ENCODE measurements at places on chromosomes 5 and 9.
A peak's percentile ranks its signal among the peaks of the same experiment; 100 is the strongest.

DNA sequence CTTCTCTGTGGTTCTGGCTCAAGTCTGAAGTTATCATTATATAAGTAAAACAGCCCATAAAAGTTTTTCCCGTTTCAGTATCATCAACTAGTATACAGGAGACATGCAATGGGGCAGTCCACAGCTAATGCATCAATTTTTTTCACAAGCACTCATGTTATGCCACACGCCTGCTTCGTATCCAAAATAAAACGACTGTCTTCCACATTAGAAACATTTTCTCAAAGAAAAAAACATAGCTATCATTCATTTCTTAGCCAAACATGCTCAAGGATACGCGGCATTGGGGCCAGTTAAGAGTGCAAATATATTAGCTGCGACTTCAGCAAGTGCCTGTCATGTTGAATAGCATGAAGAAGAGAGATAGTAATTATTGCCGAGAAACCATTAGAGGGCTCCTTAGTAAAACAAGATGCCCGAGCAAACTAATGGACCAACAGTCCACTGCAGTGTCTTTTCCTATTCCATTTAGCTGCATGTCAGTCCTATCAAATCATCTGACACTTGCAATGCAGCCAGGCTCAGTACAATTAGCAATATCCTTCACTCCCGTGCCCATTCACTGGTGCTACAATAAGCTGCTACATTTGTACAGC, 68.5 kb downstream of the BNC2 start:
- no peak for DNase-seq

- peak; percentile 86 for DNase-seq
Observed at GRCh38 chr9:129110740-129111527, at the start of the genes CRAT and PTPA. Gene CRAT, minus strand, starts transcription at chr9:129110793. Its CDS starts 284 bp downstream, at chr9:129110509. Gene PTPA, plus strand, starts transcription at chr9:129111415. Its CDS starts 186 bp downstream, at chr9:129111601.

DNA sequence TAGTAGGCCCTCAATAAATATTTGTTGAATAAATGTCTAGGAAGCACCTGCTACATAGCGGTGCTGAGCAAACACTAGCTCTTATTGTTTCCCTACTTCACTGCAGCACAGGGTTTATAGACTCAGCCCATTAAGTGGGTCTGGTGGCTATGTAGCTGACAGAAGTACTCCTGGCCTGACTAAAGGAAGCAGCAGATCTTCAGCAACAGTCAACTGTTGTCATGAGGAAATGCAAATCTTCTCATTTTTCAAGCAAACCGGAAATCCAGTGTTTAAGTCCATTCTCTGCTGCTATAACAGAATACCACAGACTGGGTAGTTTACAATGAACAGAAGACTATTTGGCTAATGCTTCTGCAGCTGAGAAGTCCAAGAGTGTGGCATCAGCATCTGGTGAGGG, 2.8 kb upstream of the TEX10 start:
- no peak for DNase-seq

DNA sequence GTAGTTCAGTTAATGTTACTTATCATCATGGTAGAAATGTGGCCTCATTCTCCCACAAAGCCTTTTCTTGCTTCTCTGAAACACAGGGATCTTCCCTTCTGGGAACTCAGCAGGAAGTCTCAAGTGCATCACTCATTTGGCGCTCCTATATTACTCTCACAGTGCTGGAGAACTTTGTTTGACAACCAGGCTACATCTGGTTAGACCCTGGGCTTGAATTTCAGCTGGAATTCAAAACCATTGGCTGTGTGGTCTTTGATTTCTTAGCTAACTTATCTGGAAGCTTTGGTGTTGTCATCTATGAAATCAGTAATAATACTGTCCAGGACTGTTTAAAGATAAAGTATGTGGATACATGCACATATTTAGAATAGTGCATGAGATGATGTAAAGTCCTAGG, 1777.1 kb downstream of the MAT2B start:
- DNase-seq: no peak

DNA sequence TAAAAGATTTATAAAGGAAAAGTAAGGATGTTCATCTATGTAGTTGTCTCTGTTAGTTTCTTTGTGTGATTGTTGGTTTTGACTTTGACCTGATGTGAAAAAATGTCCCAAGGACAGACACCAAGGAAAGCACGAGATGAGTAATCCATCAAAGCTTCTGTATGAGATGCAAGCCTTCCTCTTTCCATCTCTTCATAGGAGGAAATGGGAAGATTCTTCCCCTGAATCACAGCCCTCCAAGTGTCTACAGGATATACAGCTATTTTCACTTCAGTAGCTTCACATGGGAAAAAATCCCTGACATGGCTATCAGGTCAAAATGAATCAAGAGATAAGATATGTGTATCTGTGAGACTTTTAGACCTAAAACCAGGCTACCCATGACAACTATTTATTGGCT, 29.0 kb upstream of the CEMIP2 start:
- DNase-seq: no peak

- no peak for DNase-seq
Observed at GRCh38 chr9:35746583-35746982, 2.4 kb downstream of the GBA2 start.

DNA sequence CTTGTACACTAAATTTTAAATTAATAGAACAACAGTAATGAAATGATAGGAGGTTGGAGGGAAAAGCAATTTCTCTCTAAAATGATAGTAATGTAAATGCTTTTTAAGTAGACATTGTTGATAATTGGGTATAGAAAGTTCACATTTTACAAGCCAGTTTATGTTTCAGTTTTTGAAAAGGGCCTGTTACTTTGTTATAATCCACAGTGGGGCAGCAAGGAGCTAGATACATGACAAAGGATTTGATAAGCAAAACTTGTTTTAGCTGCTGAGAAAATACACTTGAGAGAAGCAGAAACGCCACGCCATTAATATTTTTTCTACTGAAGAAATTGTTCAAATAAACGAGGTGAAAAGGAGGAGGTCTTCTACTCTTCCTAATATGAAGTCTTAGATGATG, 30.2 kb downstream of the SREK1 start:
- DNase-seq: no peak

DNA sequence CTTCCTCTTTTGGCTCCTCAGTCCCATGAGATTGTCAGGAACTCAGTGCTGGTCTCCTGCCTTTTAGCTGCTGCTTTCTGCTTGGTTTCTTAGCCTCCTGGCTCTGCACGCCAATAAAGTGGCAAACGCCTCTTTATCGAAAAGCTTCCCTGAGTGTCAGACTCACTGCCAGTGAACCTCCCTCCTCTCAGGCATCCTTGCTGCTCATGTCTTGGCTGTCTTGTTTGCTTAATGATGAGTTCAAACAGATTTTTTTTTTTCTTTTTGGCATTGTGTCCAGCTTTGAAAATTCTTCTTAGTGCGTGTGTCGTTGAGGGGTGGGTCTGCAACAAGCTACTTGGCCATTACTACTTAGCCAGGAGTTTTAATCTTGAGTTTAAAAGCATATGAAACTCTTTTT, 14.9 kb downstream of the RASGRF2 start:
- DNase-seq: no peak

GRCh38 chr5:74833537-74834266, 32.5 kb downstream of the FAM169A start:
- no peak for DNase-seq

- DNase-seq: no peak
Observed at GRCh38 chr9:21082671-21083070, 4.9 kb upstream of the IFNB1 start.

- DNase-seq: no peak
Observed at GRCh38 chr5:177098470-177099141, 11.9 kb downstream of the FGFR4 start.

- DNase-seq: no peak
Observed at GRCh38 chr5:111472579-111472978, 39.8 kb downstream of the STARD4 start.

- no peak for DNase-seq
Observed at GRCh38 chr9:94817291-94818177, 91.0 kb downstream of the AOPEP start.

DNA sequence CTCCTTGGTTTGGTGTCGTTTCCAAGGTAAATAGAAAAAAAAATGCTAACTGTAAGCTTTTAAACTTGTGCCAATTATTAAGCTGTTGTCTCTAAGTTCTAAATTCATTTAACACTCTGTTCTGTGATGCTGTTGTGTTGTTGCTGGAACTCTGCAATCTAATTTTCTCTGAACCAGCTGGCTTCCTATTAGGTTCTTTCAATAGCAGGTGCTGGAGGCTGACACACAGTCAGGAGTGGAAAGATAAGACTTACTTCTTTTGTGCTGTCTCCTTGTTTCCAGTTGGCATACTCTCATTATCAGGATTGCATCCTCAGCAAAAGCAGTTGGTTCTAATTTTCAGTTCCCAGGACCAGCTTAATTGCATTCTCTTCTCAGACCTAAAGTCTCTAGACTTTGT, 1252.6 kb upstream of the NUDT12 start:
- no peak for DNase-seq

DNA sequence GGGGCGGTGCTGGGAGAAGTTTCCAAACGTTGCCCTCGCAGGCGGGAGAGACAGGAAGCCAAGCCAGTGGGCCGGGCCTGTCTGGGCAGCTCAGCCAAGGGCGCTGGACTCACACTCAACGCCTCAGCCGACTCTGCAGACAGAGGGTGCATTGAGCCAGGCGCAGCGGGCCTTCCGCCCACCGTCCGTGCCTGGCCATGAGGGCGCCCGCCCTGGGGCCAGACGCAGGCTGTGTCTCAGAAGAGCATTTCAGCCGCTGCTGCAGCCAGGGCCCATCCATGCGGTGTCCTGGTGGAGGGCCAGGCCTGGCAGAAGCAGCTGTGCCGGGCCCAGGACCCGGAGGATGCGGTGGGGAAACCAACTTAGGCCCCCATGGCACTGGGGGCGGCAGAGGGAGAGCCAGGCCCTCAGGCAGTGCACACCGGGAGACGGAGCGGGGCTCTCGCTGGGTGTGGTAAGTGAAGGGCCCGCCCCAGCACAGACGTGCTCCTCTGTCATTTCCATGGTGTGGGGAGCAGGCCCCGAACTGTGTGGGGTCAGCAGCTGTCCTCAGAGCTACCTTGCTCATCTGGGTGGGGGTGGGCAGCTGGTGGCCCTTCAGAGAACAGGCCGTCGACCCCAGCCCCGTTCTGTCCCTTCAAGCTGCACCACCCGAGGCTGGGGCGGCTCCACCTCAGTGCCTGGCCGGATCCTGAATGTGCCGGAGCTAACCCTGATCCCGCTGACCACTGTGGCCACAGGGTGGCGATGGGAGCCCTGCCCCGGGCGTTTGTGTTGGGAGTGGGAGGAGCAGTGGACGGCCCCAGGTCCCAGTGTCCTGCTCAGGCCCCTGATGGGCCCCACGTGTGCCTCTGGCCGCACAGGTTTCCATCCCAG, 18.0 kb downstream of the DNLZ start:
- DNase-seq: no peak

DNA sequence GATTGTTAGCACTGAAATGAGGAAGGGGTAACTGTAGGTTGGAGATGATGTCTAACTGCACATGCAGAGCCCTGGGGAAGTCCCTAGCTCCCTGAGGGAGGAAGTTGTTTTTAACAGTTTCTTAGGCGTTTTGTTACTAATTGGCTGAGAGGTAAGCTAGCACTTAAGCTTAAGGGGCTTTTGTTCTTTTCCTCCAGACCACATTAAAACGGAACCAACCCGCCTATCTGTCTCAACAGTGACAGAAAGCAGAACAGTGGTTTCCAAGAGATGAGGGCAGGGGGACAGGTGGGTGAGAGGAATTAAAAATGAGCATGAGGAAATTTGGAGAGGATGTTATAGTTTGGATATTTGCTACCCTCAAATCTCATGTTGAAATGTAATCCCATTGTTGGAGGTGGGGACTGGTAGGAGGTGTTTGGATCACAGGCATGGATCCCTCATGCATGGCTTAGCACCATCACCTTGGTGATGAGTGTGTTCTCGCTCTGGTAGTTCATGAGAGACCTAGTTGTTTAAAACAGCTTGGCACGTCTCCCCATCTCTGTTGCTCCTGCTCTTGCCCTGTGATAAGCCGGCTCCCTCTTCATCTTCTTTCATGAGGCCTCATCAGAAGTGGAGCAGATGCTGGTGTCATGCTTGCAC, 38.9 kb downstream of the LYRM7 start:
- peak; percentile 7 for DNase-seq

- no peak for DNase-seq
Observed at GRCh38 chr9:847505-847904, 6.0 kb downstream of the DMRT1 start.

GRCh38 chr5:8615142-8615858, 746.4 kb downstream of the MTRR start:
- no peak for DNase-seq

- DNase-seq: no peak
Observed at GRCh38 chr5:155783246-155783645, 543.7 kb upstream of the SGCD start.

GRCh38 chr5:82265047-82265446, 13.1 kb downstream of the RPS23 start:
- no peak for DNase-seq

- no peak for DNase-seq
Observed at GRCh38 chr9:6551136-6551535, 94.4 kb downstream of the GLDC start.

DNA sequence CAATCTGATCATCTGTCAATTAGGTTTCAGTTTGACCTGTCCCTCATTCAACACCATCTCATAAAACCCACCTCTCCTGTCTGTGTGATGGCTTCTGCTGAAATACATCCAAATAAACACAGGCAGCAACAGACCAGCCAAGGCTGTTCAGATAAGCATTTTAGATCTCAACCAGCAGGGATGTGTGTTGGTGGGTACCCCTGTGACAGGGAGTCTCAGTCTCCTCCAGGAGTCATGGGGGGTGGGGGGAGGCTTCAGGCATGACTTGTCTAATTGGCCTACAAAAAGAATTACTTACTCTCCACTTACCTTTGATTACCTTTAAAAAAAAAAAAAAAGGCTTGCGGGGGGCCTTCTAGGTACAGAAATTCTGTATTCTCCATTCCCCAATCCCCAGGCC, 65.9 kb downstream of the ROR2 start:
- no peak for DNase-seq

DNA sequence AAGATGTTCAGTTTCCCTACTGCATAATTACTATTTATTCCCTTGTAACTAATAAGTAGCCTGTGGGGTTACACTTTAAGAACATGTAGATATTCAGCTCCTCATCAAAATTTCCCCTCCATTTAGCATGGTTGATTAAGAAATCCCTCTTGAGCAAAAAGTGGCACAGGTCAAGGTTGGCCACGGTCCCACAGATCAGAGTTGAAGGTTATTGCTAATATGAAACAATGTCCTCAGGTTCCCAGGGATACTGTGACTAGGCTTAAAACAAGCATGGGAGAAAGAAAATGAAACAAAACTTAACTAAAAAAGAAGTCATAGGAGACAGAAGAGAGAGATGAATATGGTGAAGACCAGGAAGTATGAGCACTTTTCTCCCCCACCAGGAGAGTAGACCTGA, 64.2 kb downstream of the RFK start:
- DNase-seq: no peak

GRCh38 chr5:111550282-111551020, 38.1 kb upstream of the STARD4 start:
- DNase-seq: peak; percentile 46

- DNase-seq: no peak
Observed at GRCh38 chr5:79774171-79774854, 84.7 kb downstream of the CMYA5 start.
